ENCODE measurements at places on chromosomes 3 and 15. TPM values are rescaled to one million over a fixed set of nuclear protein-coding genes. Genes with fewer than 3 reads are reported as not detected.

DNA sequence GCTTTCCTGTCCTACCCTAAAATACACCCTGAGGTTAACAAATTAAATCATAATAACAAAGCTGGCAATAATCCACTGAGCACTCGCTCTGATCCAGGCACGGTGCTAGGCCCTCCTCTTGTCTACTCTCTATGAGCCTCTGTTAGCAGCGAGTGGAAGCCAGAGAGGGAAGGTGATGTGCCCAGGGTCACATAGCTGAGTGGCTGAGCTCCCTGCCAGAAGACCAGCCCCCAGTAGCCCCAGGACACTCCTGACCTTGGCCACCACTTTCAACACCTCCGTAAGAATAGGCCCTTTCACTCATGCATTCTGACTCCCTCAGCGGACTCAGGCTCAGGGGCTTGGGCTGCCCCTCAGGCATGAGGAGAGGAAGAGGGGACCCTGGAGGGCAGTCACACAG, 9.5 kb upstream of the PRKCD start:
- no peaks in the 10 kb centered on the region for H3K36me3 ChIP-seq
- no peak for DNase-seq
- H3K27me3 ChIP-seq: no peaks in the 10 kb centered on the region
- no peak overlapping the region for H3K27ac ChIP-seq
- no peak overlapping the region for H3K4me3 ChIP-seq

DNA sequence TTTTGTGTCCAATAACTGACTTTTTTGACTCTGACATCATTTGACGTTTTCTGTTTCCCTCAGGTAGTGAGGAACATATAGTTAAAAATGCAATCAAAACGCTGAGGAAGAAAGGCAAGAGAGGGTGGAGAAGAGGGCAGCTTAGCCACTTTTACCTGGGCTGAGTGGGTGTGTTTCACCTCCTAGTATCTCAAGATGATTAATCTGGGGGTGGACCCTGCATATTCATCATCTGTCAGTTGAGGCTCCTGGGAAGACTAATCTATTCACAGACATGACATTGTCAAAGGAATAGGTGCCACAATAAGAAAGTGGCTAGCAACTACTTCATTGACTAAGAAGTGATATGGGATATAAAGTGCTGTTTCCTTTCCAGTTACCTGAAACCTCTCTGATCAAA, 331.5 kb upstream of the RARB start:
- H3K27ac ChIP-seq: no peak overlapping the region
- no peaks in the 10 kb centered on the region for H3K36me3 ChIP-seq
- no peak overlapping the region for H3K4me3 ChIP-seq

DNA sequence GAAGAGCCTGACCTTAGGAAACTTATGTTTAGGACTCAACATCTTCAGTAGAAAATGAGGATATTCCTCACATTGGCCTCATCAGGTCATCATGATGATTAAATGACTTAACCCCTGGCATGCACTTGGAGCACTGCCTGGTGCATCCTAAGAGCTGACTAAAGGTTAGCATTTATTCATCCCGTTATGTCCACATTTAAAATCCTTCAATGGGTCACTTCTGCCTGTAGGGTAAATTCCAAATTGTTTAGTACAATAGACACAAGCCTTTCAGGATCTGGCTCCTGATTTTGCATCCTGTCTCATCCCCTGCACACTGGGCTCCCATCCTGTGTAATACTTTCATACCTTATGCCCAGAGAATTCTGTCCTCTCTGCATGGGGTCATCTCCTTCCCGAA, 195.2 kb upstream of the MCTP2 start:
- H3K4me3 ChIP-seq: no peak overlapping the region
- H3K4me1 ChIP-seq: no peaks in the 10 kb centered on the region
- H3K36me3 ChIP-seq: no peaks in the 10 kb centered on the region
- H3K27ac ChIP-seq: no peak overlapping the region
- H3K27me3 ChIP-seq: no peaks in the 10 kb centered on the region

DNA sequence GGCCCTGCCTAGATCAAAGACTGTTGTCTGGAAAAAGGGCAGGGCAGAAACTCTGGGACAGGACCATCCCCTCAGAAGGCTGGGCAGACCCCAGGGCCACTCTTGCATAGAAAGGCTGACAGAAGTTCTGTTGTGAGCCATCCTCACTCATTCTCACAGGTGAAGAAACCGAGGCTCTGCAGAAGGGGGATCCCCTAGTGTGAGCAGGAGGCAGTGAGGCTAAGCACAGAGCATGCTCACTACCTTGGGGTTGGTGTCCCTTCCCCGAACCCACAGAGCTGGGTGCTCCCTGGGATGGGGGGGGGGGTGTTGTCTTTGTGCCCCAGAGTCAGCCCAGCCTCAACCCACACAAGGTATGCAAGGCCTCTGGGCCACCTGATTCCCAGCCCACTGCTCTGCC, 50.9 kb upstream of the TMEM115 start:
- H3K27me3 ChIP-seq: no peaks in the 10 kb centered on the region
- DNase-seq: no peak
- no peaks in the 10 kb centered on the region for H3K36me3 ChIP-seq
- no peak overlapping the region for H3K27ac ChIP-seq

The AP3B2 gene
- total RNA-seq: 9.5 TPM

The SPTBN5 gene
- total RNA-seq: 0.19 TPM
